Activated naive CD8-positive, alpha-beta T cell treated with anti-CD3 and anti-CD28 coated beads, Interleukin-2, amount 50 U/mL, for 16 hours (primary cell): ENCODE measurements at places on chromosomes 4 and X.

DNA sequence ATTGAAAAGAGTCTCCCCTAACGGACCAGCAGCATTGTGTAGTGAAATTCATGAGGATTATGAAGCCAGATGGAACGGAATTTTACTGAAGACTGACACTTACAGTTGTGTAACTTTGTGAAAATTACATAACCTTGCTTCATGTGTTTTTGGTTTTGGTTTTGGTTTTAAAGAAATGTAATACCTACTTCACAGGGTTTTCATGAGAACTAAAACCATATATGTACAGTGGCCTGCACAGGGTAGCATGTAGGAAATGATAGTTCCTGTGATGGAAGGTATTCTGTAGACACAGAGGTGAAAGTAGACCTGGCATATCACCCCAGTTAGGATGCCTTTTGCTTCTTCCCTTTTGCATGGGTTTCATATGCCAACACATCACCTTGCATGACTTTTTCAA is 247.0 kb downstream of the BANK1 start:
- DNase-seq, result no peak

GRCh38 chrX:24378706-24379105 is 18.3 kb downstream of the SUPT20HL1 start:
- no peak for DNase-seq

DNA sequence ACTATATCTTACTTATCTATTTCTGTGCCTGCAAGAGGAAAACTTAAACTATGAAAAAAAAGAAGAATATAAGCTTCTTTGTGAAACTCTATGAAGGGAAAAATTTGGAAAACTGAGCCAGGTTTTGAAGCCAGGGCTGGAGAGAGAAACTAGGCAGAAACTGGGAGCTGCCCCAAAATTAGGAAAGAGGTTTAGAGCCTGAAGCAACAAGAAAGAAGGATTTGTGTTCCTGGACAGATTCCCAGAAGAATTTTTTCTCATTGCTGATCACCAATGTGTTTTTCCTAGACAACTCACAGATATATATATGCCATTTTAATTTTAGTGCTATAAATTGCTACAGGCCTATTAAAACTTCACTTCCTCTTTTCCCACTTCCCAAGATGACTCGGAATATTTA is 245.0 kb upstream of the GEMIN8 start:
- no peak for DNase-seq

- no peak for DNase-seq
Observed at GRCh38 chr4:78863991-78864390, 75.2 kb downstream of the PAQR3 start.

DNA sequence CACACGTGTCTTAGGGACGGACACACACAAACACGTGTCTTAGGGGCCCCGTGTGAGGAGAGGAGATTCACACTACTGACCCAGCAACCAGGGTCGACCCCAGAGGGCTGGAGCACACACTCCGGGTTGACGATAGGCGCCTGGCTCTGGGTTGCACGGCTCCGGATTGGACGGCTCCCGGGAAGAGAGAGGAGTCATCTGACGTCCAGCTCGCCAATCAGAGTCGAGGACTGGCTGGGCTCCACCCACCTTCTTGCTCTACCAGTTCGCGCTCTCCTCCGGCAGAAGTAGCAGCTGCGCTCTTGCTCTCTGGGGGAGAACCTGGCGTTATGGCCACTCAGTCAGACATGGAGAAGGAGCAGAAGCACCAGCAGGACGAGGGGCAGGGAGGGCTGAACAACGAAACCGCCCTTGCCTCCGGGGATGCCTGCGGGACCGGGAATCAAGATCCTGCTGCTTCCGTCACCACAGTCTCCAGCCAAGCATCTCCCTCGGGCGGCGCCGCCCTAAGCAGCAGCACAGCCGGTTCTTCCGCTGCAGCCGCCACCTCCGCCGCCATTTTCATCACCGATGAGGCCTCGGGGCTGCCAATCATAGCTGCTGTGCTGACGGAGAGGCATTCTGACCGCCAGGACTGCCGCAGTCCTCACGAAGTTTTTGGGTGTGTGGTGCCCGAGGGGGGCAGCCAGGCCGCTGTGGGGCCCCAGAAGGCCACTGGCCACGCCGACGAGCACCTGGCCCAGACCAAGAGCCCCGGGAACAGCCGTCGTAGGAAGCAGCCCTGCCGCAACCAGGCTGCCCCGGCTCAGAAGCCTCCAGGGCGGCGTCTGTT is 74.3 kb downstream of the NUDT10 start:
- no peak for DNase-seq

DNA sequence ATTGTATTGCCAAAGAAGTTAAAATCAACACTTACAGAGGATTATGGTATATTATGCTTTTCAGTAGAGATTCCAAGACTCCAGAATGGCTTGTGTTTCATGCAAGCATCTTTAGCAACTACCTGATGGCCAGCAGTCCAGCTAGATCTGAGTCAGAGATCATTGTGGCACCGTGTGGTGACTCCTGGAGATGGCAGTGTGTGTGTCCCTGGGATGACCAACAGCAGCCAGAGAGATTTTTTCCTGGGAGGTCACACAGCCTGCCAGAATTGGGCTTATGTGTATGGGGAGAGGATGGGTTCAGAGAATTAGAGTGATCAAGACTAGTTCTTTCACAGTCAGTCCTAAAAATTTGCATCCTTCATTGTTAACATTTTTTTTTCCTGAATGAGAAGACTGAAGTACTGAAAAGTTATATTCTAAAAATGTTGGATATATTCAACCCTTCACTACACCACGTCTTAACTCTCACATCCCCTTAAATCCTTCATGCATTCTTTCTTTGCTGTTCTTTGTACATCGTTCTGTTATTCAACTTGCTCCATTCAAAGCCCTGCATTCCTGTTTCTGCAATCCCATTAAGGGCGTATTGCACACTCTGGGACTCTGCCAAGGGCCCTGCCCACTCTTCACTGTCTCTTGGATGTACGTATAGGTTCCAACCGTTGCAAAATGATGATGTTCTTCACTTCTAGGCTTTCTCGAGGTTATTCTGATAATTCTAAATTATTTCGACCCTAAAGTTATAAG is 12.4 kb downstream of the TENM3 start:
- DNase-seq, result no peak

DNA sequence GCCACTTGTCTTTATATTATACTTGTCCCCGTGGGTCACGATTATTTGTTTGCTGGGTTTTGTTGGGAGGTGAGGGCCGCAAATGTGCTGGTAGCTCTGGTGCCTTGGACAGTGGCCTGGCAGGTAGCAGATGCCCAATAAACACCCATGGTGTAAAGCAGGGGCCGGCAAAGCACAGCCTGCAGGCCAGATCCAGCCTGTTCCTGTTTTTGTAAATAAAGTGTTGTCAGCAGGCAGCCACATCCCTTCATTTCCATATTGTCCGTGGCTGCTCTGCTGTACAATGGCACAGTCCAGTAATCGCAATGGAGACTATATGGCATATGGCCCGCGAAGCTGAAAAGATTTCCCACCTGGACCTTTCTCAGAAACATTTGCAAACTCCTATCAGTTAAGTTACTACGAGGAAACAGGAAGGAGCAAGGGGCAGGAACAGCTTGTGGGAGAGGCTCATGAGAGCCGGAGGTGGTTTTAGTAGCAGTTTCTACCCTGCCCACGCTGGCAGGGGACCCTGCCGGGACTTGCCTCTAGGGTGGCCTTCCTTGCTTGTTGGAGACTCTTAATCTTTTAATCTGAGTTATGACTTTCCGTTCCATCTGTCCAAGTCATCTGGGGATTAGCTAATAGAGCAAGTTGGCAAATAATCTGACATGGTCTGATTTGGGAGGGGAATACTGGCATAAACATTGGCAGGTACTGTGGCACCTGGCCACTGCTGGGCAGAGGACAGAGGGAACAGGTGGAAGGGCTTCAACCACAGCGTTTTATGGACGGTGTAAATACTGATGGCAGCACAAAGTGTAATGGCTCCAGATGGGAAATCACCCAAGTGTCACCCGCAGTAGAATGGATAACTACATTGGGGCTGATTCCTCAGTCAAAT is 19.6 kb downstream of the CLCN4 start:
- no peak for DNase-seq

GRCh38 chr4:181416966-181417365 is 826.2 kb upstream of the TENM3 start:
- DNase-seq, result no peak

- no peak for DNase-seq
Observed at GRCh38 chr4:10022346-10023049, 1.2 kb upstream of the SLC2A9 start.

DNA sequence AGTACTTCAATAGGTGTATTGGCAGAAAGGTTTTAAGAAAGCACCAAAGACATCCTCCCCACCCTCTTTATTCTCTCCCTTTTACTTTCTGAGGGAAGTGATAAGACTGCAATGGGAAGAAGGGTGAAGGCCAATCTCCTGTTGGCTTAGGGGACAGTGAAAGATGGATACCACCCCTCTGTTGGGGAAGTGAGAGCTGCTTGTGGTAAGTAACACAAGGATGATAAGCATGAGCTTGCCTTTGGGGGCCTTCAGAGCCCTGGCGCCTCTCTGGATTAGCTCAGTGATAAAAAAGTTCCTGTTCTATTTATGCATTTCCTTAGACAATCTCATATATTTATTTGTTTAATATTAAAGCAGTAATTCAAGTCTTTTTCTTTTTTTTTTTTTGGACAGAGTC is 5.2 kb upstream of the KLF8 start:
- no peak for DNase-seq

DNA sequence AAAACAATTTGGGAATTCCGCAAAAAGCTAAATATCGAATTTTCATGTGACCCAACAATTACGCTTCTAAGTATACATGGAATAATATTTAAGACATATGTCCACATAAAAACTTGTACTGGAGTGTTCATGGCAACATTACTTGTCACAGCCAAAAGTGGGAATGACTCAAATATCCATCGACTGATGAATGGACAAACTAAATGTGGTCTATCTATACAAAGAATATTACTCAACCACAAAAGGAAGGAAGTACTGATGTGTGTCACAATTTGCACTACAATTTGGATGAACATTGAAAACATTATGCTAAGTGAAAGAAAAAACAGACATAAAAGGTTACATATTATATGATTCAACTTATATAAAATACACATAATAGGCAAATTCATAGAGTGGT is 71.9 kb downstream of the AFF2 start:
- DNase-seq, result no peak

GRCh38 chrX:111164728-111165127 is 68.7 kb downstream of the PAK3 start:
- no peak for DNase-seq
